Small intestine (tissue), 16 donors: ENCODE measurements at places on chromosomes 13 and 19. TPM values are rescaled to one million over a fixed set of nuclear protein-coding genes. Genes with fewer than 3 reads are reported as not detected.

The ZNF534 gene
- polyA plus RNA-seq, result not detected

The C19orf33 gene
- 478 TPM for polyA plus RNA-seq

The ZNF836 gene
- polyA plus RNA-seq, result 1.8 TPM

The SPART gene
- 3.4 TPM for polyA plus RNA-seq

The LGALS14 gene
- not detected for polyA plus RNA-seq

The RPL18 gene
- polyA plus RNA-seq, result 2,041 TPM

The SHANK1 gene
- polyA plus RNA-seq, result 1.4 TPM

The ZNF560 gene
- not detected for polyA plus RNA-seq

DNA sequence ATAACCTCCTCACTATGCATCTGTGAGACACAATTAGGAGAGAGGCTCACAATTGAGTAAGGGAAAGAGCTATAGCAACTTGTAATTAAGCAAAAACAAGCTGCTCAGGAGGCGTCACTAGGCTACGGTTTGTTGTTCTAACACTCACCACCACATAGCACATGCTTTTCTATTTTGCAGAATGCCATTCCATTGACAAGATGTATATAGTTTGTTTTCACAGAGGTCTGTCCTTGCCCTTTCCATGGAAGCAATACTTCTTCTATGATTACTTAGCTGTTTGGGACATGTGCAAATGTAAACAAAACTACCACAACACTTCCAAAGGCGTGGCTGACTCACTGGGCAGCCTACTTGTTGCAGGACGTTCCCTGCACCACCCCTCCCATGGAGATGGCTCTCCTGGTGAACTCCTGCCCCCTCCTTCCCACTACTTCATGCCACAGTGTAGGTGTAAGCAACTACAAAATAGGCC, 33.9 kb upstream of the FAM216B start:
- DNase-seq, result peak; percentile 12
- no peaks in the 10 kb centered on the region for H3K36me3 ChIP-seq
- H3K27ac ChIP-seq, result no peak overlapping the region
- no peaks in the 10 kb centered on the region for H3K4me1 ChIP-seq

GRCh38 chr19:1987197-1988187, 28.0 kb downstream of the BTBD2 start:
- DNase-seq, result no peak
- H3K4me1 ChIP-seq, result no peaks in the 10 kb centered on the region
- H3K27me3 ChIP-seq, result no peaks in the 10 kb centered on the region
- no peak overlapping the region for H3K27ac ChIP-seq
- no peak overlapping the region for H3K4me3 ChIP-seq

- DNase-seq, result no peak
- H3K36me3 ChIP-seq, result no peaks in the 10 kb centered on the region
- H3K27me3 ChIP-seq, result no peaks in the 10 kb centered on the region
- H3K27ac ChIP-seq, result no peak overlapping the region
These were observed 144.9 kb downstream of the KLF12 start for GRCh38 chr13:73989244-73989843.

DNA sequence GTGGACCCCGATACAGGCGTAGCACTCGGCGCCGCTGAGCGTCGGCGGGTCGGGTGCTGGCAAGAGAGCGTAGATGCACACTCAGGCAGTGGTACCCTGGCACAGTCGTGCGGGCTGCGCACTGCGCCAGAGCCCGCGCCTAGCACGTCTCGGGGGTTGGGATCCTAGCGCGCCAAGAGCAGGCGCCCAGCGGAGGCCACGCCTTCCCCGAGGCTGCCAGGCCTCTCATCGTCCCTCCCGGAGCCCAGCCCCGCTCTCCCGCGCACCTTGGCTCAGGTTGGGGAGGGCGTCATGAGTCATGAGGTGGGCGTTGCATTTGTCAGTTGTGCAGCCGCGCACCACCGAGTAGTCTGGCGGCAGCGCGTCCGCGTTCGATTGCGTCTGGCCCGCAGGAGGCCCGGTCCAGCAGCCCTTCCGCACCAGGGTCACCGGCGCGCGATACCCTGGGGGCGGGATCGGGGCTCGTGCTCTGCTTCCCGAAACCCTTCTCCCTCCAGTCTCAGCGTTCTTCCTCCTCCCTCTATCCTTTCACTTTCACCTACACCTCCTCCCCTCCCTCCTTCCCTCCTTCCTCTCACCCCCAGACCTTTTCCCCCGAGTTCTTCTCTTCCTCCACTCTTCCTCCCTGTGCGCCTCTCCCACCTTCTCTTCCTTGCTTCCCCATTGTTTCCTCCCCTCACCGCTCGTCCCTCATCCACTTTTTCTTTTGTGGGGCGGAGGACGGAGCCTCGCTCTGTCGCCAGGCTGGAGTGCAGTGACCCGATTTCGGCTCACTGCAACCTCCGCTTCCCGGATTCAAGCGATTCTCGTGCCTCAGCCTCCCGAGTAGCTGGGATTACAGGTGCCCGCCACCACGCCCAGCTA, 3.5 kb downstream of the LYPD5 start:
- peak; percentile 85 for DNase-seq
- no peaks in the 10 kb centered on the region for H3K27me3 ChIP-seq
- H3K4me3 ChIP-seq, result peak overlapping the region; percentile 37
- no peaks in the 10 kb centered on the region for H3K36me3 ChIP-seq
- no peaks in the 10 kb centered on the region for H3K4me1 ChIP-seq
- no peak overlapping the region for H3K27ac ChIP-seq

DNA sequence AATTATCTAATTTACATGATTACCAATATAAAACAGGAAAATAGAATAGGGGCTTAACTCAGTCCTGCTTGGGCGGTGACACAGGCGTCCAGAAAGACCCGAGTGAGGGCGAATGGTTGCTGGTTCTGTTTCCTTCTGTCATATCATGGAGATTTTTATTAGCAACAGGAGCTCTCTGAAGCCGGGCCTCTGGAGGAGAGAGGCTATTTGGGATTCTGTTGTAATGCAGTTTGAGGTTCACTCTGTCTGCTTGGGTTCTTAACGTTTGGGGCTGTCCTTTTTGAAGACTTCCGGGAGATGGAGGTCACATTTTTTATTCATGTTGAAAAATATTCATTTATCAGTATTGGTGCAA, 115.7 kb upstream of the ZNF536 start:
- peak overlapping the region; percentile 21 for H3K27ac ChIP-seq
- H3K4me3 ChIP-seq, result no peak overlapping the region
- DNase-seq, result no peak
- no peaks in the 10 kb centered on the region for H3K36me3 ChIP-seq
- peaks cover 8% of the 10 kb centered on the region for H3K27me3 ChIP-seq

DNA sequence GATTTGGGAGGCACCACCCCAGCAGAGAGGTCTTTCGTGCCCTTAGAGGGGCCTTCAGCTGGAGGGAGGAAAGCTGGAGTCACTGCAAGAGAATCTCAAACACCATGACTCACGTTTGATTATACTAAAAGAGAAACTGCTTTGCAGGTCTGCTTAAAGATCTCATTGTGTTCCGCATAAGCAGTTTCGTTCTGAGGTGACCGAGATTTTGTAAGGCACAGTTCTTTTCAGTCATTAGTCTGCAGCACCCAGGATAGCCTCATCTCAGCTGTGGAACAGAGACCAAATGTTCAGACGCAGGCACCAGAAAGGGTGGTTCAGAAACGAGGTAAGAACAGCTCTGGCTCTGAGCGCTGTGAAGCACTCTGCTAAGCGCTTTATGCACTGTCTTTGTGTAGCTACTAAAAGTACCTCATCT, 71.2 kb upstream of the GTF3A start:
- peak overlapping the region; percentile 39 for H3K27ac ChIP-seq
- H3K4me3 ChIP-seq, result peak overlapping the region; percentile 31
- no peaks in the 10 kb centered on the region for H3K36me3 ChIP-seq
- H3K27me3 ChIP-seq, result no peaks in the 10 kb centered on the region
- H3K4me1 ChIP-seq, result peaks cover 26% of the 10 kb centered on the region
- peak; percentile 63 for DNase-seq

DNA sequence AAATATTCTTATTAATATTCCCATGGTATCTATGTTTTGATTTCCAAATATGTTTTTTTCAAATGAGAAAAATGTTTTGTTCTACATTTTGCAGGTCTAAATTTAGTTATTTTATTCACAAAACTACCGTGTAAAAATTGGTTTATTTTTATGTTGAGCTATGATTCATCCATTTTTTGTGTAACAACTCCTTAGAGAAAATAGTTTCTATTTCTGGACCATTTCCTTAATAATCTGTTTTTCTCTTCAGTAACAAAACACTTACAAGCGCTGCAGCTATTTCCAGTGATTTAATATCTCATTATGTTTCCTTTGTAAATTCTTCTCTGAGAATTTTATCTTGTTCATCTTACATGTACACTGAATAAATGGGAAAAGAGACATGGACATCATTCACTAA, 550.7 kb upstream of the SLITRK5 start:
- H3K4me1 ChIP-seq, result no peaks in the 10 kb centered on the region
- H3K4me3 ChIP-seq, result no peak overlapping the region
- H3K27me3 ChIP-seq, result no peaks in the 10 kb centered on the region
- H3K27ac ChIP-seq, result no peak overlapping the region
- no peak for DNase-seq
- H3K36me3 ChIP-seq, result no peaks in the 10 kb centered on the region

GRCh38 chr13:65530688-65531087, 1699.4 kb downstream of the PCDH9 start:
- no peak overlapping the region for H3K4me3 ChIP-seq
- no peaks in the 10 kb centered on the region for H3K36me3 ChIP-seq
- no peaks in the 10 kb centered on the region for H3K27me3 ChIP-seq
- H3K27ac ChIP-seq, result no peak overlapping the region
- no peaks in the 10 kb centered on the region for H3K4me1 ChIP-seq

DNA sequence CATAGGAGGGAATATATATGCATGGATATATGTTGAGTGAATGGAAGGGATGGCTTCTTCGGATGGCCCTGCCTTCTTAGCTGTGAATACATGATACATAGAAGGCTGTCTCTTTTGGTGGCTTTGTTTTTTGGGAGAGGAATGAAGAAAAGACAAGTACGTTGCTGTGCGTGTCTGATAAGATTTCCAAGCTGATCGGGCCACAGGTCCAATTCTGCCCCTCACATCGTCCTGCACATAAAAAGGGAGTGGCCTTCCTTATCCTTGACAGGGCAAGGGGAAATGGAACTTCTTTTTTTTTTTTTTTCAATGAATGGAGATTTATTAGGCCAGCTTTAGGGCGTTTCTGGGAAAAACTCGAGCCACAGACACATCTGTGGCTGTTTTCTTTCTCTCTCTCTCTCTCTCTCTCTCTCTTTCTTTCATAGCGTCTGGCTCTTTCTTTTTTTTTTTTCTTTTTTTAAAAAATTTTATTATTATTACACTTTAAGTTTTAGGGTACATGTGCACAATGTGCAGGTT, 103.8 kb upstream of the SPATA13 start:
- no peaks in the 10 kb centered on the region for H3K36me3 ChIP-seq
- no peak overlapping the region for H3K4me3 ChIP-seq
- no peak overlapping the region for H3K27ac ChIP-seq
- no peaks in the 10 kb centered on the region for H3K27me3 ChIP-seq

DNA sequence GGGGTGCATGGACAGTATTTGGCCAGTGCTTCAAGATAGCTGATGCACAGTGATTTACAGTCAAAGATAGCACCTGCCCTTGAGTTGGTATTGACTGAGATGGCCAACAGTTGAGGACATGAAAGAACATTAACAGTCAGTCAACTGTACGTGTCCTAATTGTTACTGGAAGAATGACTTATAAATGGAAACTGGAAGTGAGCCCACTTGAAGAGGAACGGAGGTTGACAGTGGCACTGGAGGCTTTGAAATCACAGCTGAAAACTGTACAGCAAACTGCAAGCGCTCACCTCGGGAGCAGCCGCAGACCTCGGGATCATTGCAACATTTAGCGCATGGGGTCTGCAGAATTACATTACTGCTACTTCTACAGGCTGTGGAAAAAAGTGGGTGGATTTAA, 77.1 kb downstream of the GGACT start:
- no peaks in the 10 kb centered on the region for H3K27me3 ChIP-seq
- H3K4me3 ChIP-seq, result no peak overlapping the region
- H3K4me1 ChIP-seq, result peaks cover 2% of the 10 kb centered on the region
- H3K36me3 ChIP-seq, result no peaks in the 10 kb centered on the region

DNA sequence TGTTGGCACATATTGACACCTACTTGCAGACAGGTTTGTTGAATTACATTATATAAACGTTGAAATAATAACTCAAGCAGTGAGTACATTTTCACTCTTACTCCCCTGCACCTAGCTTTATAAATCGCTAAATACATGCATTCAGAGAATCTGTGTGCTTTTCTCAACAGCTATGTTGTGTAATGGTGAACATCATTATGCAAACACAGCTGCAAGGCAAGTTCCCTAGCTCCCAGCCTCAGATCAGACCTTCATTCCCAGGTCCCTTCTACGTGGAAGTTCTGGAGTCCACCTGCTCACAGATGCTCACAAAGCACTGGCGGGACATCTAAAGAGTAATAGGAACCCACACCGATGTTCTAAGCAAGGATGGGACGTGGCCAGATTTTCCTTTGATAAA, 86.8 kb upstream of the PEG3 start:
- H3K27ac ChIP-seq, result no peak overlapping the region
- H3K27me3 ChIP-seq, result no peaks in the 10 kb centered on the region
- no peaks in the 10 kb centered on the region for H3K36me3 ChIP-seq
- H3K4me3 ChIP-seq, result no peak overlapping the region
- no peak for DNase-seq
- H3K4me1 ChIP-seq, result no peaks in the 10 kb centered on the region
